Left forelimb (tissue), 1 donor: ENCODE measurements at places on chromosomes 1 and 21.

DNA sequence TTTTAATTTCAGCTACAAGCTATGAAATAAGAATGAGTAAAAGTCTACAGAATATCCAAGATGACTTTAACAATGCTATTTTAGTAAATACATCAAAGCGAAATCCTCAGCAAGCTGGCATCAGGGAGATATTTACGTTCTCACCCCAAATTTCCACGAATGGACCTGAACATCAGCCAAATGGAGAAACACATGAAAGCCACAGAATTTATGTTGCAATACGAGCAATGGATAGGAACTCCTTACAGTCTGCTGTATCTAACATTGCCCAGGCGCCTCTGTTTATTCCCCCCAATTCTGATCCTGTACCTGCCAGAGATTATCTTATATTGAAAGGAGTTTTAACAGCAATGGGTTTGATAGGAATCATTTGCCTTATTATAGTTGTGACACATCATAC, 13.7 kb upstream of the CLCA1 start:
- DNase-seq: no peak

- no peak for DNase-seq
These were observed 65.2 kb downstream of the SIK1 start for GRCh38 chr21:43361493-43362296.

- DNase-seq: no peak
These were observed 2.9 kb upstream of the SHCBP1L start for GRCh38 chr1:182955596-182956588.

DNA sequence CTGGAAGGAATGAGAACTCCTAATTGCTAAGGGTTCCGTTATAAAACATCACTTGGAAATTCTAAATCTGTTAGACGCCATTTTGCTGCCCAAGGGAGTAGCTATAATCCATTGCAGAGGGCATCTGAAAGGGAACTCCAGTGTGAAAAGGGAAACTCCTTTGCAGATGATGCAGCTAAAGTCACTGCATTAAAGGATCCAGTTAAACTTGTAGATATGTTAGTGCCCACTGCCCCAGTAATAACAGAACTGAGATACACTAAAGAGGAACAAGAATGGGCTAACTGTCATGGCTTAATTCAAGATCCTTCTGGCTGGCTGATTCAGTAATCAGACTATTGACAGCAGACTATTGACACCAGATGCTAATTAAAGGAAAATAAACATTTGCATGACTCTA, 81.8 kb upstream of the KIAA0040 start:
- DNase-seq: no peak

- DNase-seq: no peak
These were observed 486.9 kb upstream of the DAB1 start for GRCh38 chr1:57910782-57911181.

DNA sequence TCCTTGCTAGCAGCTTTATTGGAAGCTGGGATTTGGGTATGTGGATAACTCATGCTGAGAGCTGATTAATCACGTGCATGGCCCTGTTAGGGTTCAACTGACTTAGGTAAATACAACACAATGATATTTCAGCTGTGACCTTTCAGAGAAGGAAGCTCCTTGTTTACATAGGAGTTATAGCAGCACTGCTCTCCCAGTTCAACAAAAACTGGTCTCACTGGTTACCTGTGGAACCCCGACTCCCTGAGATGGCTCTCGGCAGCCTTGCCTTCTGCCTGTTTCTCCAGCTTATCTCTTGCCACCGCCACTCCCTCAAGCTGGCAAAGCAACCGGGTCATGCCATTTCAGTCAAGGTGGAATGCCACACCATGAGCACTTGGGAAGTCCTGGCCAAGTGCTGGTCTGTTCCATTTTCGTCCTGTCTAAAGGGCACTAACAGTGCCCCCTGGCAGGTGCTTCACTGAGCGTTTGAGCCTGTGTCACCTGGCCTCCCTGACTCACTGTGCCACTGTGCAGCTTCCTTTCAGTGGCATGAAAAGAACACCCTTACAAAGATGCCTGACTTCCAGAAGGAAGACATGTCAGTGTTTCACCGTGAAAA, 31.6 kb downstream of the DOP1B start:
- DNase-seq: no peak

DNA sequence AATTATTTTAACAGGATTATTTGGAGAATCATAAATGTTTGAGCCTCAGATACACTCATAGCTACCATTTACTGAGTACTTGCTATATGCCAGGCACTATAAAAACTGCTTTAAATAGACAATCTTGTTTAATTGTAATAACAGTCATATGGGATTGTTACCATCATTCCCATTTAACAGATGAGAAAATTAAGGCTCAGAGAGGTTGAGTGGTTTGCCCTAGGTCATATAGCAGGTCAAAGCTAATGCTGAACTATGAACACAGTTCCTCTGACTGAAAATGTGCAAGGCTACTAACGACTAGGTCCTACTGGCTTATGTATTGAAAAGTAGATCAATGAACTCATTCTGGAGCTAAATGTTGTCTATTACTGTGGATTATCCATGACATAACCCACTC, 63.4 kb downstream of the DDR2 start:
- no peak for DNase-seq

DNA sequence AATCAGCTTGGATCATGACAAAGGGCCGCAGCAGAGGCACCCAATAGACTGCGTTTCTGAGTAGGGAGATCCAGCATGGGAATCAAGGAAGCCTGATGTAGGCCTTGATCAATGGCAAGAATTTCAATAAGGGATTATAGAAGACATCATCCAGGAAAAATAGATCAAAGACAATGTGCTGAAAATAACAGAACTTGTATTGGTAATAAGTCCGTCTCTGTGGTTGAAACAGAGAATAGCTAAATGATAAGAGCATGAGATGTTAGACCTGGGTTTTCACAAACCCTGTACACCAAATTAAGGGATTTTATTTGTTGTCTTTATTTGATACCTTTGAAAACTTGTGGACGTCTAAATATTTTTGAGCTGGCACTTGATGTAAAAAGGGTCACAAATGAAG, 228.0 kb upstream of the SGIP1 start:
- no peak for DNase-seq

DNA sequence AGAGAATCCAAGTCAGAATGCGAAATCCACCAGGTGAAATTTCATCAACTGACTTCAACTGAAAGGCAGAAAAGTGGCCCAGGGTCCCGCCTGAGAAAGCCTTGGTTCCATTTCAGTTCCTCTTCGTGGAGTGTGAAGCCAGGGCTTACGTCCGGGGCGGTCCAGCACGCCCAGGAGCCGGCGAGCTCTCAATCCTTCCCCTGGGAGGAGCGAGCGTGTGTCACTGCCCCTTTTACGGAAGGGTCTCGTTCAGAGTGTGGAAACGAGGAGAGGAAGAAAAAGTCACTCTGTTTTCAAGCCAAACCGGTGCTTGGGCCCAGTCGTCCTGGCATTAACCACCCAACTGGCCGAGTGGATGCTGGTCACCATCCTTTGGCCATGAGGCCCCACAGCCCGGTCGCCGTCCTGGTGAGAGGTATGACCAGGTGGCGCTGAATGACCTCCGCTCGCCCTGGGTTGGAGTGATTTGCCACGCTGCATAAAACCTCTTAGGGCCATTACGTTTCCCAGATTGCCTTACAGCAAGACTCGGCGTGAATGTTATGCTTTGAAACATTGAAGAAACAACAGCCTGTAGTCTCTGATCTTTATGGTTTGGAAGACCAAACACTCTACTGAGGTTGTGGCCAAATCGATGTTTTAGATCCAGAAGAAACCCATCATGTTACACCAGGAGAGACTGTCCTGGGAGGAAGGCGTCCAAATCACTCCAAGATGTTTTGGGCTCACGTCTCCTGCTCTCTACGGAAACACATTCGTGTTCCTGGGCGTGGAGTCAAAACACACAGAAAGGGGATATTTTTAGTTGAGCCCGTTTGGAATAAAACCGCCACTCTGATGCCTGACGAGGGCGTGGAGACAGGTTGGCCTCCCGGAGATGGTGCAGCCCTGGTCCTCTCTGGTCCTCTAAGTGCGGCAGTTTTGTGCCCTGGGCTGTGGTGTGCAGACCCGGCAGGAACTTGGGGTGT, 93.6 kb upstream of the ACTRT2 start:
- no peak for DNase-seq

GRCh38 chr1:19322481-19322880, 10.4 kb downstream of the SLC66A1 start:
- no peak for DNase-seq

DNA sequence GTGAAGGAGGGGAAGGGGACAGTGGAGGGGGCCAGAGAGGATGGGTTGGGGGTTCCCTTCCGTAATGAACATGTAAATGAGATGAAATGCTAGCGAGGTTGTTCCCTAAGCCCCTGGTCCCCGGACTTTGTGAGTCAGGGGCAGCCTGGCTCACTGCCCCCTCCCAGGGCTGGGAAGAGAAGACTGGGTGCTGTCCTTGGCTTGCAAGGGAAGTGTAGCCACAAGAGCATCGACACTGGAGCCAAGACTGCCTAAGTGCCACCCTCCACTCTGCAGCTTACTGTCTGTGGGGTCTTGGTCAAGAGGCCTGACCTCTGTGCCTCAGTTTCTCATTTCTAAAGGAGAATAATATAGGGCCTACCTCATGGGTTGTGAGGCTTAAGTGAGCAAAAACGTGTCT, 483 bp downstream of the PEAR1 start:
- DNase-seq: no peak

GRCh38 chr1:165671526-165671925, 26.8 kb downstream of the ALDH9A1 start:
- DNase-seq: no peak

DNA sequence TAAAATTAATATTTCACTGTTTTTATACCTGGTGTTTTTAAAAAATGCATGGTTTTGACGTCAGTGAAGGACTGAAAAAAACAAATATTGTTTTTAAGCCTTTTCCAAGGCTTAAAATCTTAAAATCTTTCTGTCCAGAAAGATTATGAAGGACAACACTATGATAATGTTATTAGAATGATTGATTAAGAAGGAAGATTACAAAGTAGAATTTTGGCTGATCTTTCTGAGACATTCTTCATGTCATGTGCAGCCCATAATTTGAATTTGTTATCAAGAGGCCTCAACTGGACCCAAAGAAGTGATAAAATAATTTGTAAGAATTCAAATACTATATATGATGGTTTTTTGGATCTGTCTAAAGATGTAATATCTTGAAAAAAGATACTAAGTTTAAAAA, 584.4 kb upstream of the CXADR start:
- DNase-seq: no peak

- no peak for DNase-seq
These were observed 13.3 kb downstream of the SLC6A17 start for GRCh38 chr1:110163591-110163990.

DNA sequence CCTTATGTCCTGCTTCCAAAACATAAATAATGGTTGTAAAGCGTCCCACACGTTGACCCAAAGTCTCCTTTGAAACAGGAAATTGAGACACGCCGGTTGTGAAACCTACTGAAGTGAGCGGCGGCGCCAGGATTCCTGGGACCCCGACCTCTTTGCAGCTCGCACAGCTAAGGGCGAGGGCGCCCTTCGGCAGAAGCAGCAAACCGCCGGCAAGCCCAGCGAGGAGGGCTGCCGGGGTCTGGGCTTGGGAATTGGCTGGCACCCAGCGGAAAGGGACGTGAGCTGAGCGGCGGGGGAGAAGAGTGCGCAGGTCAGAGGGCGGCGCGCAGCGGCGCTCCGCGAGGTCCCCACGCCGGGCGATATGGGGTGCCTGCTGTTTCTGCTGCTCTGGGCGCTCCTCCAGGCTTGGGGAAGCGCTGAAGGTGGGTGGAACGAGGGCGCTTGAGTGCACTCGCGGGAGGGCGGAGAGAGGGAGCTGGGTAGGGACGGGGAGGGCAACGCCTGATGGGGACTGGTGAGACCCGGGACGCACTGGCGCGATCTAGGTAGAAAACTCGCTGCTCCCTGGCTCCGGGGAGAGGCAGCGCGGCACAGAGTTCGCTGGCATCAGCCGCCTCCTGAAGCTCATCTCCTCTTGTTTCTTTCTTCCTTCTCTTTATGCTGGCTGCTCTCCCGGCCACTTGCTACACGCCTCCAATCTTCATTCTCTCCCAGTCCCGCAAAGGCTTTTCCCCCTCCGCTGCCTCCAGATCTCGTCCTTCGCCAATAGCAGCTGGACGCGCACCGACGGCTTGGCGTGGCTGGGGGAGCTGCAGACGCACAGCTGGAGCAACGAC, at the start of gene CD1D:
Gene CD1D, plus strand, starts transcription at position 155 of the 836 bp plus-strand sequence. Its CDS starts 207 bp downstream, at position 362.
- peak; percentile 66 for DNase-seq

GRCh38 chr1:234315588-234315987, 57.7 kb upstream of the COA6 start:
- DNase-seq: no peak

- no peak for DNase-seq
These were observed 155.6 kb downstream of the NUF2 start for GRCh38 chr1:163477276-163477830.

GRCh38 chr1:66282343-66282852, 251.6 kb upstream of the SGIP1 start:
- DNase-seq: no peak

DNA sequence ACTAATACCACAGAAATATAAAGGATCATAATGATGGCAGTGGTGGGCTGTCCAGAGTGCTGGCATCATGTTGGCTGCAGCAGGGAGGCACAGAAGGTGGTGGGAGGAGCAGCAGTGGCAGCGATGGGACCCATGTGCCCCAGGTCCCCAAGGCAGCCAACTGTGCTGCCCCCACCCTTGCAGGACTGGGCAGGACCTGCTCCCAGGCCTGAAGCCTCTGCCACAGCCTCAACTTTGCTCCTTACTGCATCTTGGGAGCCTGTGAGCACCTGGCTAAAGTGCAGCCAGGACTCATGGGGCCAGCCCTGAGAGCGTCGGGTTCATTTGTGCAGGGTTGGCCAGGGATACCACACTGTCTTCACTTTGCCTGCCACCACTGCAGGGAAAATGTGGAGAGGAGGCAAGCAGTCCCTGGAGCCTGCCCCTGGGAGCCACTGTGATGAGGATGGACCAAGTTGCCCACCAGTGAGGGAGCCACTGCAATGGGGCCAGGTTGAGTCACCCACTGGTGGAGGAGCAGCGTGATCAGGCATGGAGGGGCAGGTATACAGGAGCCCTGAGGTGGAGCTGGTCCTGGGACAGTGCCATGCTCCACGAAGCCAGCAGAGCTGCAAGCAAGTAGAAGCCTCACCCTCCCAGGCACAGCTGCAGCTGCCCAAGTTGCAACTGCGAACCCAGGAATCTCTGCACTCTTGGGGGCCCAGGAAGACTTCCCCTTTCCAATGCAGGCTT, 25.3 kb upstream of the DENND1B start:
- no peak for DNase-seq

DNA sequence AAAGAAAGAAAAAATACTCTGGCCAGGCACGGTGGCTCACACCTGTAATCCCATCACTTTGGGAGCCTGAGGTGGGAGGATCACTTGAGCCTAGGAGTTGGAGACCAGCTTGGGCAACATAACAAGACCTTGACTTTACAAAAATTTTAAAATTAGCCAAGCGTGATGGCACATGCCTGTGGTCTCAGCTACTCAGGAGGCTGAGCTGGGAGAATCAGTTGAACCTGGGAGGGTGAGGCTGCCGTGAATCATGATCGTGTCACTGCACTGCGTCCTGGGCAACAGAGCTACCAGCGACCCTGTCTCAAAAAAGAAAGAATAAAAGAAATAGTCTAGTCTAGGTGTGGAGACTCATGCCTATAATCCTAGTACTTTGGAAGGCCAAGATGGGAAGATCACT, 22.3 kb downstream of the RRP1B start:
- no peak for DNase-seq

- no peak for DNase-seq
These were observed 82.4 kb downstream of the WLS start for GRCh38 chr1:68149907-68150306.
